Breast epithelium (tissue), 4 donors: ENCODE measurements at places on chromosomes 5 and 9. TPM values are rescaled to one million over a fixed set of nuclear protein-coding genes. Genes with fewer than 3 reads are reported as not detected.

DNA sequence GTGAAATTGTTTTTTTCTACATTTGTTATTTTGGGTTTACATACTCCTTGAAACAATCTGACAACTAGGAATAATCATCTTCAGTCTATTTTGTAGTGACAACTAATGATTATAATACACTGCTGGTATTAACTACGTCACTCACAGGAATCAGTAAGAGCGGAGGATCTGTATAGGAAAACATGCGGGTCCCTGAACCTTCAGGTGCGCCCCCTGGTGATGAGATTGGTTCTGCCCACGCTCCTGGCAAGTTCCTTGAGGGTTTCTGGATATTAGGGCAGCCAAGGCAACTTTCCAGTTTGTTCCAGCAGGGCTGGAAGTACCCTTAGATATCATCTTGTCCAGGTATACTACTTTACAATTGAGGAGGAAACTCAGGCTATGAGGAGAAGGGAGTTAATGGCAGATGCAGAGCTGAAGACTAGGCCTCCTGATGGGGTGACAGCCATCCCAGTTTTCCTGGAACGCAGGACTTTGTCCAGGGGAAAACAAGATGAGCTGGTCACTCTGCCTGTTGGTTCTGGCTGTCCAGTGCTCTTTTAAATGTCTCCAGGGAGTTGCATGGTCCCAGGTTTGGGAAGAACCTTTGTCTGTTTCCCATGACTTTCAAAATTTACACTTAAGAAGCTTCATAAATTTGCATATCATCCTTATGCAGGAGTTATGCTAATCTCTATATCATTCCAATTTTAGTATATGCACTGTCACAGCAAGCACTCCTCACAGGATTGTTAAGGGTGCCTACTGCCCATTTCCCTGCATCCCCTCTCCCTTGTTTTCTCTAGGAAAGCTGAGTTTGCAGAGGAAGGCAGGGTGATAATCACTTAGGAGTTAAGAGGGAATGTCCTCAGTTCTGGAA, 14.9 kb upstream of the WNT8A start:
- no peaks in the 10 kb centered on the region for H3K4me1 ChIP-seq
- no peak overlapping the region for H3K27ac ChIP-seq

The ANKRD31 gene
- 0.32 TPM for total RNA-seq

DNA sequence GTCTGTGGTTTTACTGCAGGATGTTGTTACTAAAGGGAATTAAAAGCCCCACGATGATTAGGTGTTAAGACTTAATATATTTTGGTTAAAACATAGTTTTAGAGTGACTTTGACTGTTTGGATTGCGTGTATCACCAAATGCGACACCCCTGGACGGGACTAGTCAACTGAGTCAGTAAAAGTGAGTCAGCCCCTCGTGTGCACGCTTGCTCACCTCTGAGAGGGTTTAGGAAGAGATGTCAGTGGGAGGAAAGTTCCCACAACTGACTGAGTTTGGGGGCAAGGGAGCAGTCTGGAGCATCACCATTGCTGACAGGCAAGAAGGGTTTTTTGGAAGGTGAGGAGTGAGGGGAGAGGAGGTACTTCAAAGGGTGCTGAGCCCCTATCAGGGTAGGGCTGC, 14.4 kb upstream of the DMRT3 start:
- no peaks in the 10 kb centered on the region for H3K27me3 ChIP-seq
- no peak for DNase-seq
- no peak overlapping the region for H3K27ac ChIP-seq
- H3K4me1 ChIP-seq, result no peaks in the 10 kb centered on the region
- no peak overlapping the region for H3K4me3 ChIP-seq
- H3K36me3 ChIP-seq, result no peaks in the 10 kb centered on the region

GRCh38 chr9:6779417-6780241, 21.9 kb downstream of the KDM4C start:
- H3K4me1 ChIP-seq, result no peaks in the 10 kb centered on the region
- H3K27ac ChIP-seq, result no peak overlapping the region
- no peaks in the 10 kb centered on the region for H3K27me3 ChIP-seq
- H3K4me3 ChIP-seq, result no peak overlapping the region
- no peaks in the 10 kb centered on the region for H3K36me3 ChIP-seq

DNA sequence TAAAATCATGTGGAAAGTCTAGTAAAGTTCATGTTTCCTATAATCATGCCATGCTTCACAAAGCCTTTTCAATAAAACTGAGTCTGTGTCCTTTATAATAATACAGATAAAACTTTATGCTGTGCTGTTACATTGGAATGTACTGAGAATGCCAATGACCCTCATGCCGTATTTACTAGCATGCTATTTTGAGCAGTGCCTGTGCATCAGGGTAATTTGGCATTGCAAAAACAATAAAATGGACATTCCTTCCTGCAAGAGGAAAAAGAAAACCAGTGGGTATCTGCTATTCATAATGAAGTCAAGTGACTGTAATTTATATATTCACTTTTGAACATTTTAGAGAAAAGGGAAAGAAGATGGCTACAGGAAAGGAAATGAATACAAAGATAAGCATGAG, 159.0 kb downstream of the PBX3 start:
- H3K27me3 ChIP-seq, result no peaks in the 10 kb centered on the region
- no peak for DNase-seq
- no peaks in the 10 kb centered on the region for H3K4me1 ChIP-seq
- H3K27ac ChIP-seq, result no peak overlapping the region
- no peaks in the 10 kb centered on the region for H3K36me3 ChIP-seq
- no peak overlapping the region for H3K4me3 ChIP-seq

- no peaks in the 10 kb centered on the region for H3K4me1 ChIP-seq
- H3K36me3 ChIP-seq, result no peaks in the 10 kb centered on the region
- H3K27me3 ChIP-seq, result no peaks in the 10 kb centered on the region
- H3K4me3 ChIP-seq, result no peak overlapping the region
- H3K27ac ChIP-seq, result no peak overlapping the region
Observed at GRCh38 chr9:103362986-103363385, 367.9 kb downstream of the CYLC2 start.

DNA sequence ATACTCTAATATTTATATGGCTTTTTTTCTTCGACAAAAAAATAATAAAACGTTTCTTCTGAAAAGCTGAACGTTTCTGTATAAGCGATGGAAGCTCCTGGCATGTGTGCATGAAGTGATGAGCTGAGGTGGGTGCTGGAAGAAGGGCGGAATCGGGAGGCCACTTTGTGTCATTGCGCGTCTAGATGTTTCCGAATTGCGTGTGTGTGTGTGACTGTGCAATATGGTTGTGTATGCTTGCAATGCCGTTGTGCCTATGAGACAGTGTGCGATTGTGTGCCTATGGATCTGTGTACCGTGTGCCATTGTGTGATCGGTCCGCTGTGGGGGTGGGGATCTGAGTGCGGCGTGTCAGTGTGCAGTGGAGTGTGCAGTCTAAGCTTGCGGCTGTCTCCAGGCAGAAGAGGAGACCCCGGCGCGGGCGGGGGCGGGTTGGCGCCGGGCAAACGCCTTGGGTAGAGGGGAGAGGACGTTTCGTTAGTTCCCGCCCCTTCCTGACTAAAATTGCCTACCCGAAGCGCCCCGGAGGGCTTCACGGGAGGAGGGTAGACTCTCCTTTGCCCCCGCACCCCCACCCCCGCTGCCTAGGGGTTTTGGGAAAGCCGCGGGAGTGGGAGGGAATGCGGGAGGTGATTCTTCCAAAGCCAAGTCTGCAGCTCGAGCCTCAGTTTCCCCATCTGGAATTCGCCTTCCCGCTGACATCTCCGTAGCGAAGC, 24.2 kb downstream of the PCDHGC5 start:
- peak overlapping the region; percentile 60 for H3K4me3 ChIP-seq
- H3K36me3 ChIP-seq, result no peaks in the 10 kb centered on the region
- peaks cover 15% of the 10 kb centered on the region for H3K4me1 ChIP-seq
- H3K27me3 ChIP-seq, result no peaks in the 10 kb centered on the region
- no peak for DNase-seq

The KIF3A gene
- 15.7 TPM for total RNA-seq

The SLC6A19 gene
- not detected for total RNA-seq

The CREB3 gene
- total RNA-seq, result 47.2 TPM

GRCh38 chr9:101354143-101354764, 30.6 kb downstream of the BAAT start:
- no peaks in the 10 kb centered on the region for H3K36me3 ChIP-seq
- no peaks in the 10 kb centered on the region for H3K4me1 ChIP-seq
- no peak overlapping the region for H3K4me3 ChIP-seq
- no peak overlapping the region for H3K27ac ChIP-seq

GRCh38 chr5:154406826-154407225, 39.0 kb upstream of the SAP30L start:
- no peaks in the 10 kb centered on the region for H3K27me3 ChIP-seq
- H3K4me1 ChIP-seq, result no peaks in the 10 kb centered on the region
- H3K4me3 ChIP-seq, result no peak overlapping the region

DNA sequence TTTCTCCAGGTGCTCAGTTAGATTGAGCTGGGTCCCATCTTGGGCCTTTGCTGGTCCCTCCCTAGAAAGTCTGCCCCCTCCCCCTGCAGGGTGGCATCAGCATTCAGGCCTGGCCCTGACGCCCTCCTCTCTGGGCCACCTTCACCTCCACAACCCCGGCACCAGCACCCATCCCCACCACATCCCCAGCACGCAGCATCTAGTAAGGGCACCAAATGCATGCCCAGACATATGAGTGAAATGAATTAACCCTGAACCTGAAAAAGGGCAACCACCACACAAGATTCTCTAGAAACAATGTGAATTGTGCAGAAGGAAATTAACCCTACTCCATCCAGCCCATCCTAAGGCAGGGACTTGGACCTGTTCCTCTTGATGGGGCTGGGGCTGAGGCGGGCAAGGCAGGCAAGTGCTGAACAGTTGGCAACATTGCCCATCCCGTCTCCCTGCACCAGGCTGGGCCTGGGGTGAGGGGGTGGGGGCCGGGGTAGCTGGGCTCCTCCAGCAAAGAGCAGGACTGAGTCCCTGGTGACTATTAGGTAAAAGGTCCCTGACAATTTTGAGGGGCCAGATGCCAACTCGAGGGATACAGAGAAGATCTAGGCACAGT, 125.9 kb downstream of the KCNIP1 start:
- no peaks in the 10 kb centered on the region for H3K36me3 ChIP-seq
- DNase-seq, result no peak
- no peak overlapping the region for H3K4me3 ChIP-seq
- no peaks in the 10 kb centered on the region for H3K27me3 ChIP-seq

DNA sequence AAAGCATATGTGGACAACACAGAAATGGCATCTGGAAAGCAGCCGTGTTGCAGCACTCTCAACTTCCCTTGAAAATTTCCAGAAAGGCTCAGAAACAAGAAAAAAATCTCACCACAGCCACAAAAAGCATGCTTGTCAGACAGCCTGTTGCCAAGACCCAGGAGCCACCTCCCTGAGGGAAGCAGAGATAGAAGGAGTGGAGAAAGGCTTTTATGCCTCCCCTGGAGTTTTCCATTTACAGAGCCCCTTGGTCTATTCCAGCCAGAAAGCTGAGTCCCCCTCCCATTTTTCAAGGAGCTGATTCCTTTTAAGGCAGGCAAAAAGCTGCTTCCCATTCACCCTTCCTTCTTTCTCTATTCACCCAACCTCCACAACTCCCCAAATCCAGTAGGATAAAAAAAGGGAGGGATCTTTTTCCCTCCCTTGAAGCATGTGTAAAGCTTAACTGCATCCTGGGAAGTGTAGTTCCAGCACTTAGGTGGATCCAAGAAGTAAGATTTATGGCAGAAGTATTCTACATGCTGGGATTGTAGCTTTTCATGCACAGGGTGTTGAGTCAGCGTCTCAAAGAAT, 37.1 kb upstream of the PALM2AKAP2 start:
- no peaks in the 10 kb centered on the region for H3K27me3 ChIP-seq
- H3K36me3 ChIP-seq, result no peaks in the 10 kb centered on the region
- no peak overlapping the region for H3K4me3 ChIP-seq
- H3K27ac ChIP-seq, result no peak overlapping the region

DNA sequence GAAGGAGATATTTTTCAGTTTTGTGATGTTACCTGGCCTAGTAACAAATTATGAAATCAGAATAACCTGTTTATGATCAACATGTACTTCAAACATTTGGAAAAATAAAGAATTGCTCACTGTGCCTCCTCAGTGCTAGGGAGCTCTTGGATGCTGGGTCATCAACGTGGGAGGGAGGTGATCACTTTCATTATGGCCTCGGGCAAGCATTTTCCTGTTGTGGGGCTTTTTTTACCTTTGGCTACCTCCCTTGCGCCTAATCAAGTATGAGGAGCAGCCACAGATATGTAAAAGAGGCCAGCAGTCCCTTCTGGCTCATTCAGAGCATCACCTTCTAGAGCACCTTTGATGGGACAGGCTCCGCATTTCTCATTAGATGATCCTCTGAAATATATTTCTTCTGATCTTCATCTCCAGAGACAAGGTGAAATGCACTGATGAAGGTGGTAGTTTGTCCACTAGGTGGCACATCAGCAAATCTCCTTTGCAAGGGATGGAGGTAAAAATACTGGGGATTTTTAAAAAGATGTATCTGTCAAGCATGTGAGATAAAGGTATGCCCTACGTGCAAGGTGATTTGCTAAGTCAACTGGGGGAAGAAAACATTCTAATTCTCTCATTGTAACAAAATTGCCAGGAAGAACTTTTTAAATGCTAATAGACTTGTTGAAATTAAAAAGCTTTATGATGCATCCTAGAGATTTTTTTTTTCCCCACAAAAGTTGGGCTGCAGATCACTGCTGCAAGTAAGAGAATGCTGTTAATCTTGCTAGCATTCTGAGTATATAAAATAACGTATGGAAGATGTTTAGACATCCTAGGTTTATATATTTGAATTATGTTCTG, 218.2 kb downstream of the MAST4 start:
- no peaks in the 10 kb centered on the region for H3K4me1 ChIP-seq
- H3K27me3 ChIP-seq, result no peaks in the 10 kb centered on the region
- no peak overlapping the region for H3K27ac ChIP-seq
- DNase-seq, result no peak
- no peaks in the 10 kb centered on the region for H3K36me3 ChIP-seq
